ENCODE measurements at places on chromosomes 12 and 14.

DNA sequence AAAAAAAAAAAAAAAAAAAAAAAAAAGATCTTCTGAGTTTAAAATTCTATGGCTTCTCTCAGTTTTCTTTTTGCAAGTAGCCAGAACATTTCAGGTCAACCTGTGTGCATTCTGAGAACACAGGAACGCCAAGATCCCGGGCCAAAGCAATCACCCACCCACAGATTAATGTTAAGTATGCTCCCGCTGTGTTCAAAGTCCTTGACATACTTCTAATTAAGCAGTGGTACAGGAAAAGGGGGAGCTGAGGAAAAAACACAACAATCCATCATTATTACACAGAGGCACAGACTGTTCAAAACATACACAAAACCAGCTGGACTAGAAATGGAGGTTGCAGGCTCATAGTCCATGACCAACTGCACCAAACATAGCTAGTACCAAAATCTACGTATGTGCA is 2.8 kb downstream of the FBXO21 start:
- no peak for DNase-seq

DNA sequence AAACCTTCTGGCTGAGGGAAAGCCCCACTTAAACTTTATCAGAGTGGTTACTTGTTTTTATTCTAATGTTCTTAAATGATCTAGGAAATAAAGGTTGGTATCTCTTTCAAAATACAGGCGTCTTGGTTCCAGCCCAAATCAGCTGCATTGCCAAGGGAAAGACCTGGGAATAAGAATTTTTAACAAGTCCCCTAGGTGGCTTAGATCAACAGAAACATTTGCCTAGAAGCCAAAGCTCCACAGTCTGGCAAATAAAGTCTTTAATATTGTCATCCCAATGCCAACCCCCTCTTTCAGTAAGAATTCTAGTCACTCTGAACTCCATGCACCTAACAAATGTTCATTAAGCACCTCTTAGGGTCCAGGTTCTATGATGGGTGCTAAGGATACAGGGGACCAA is 66.8 kb downstream of the ARL6IP4 start:
- no peak for DNase-seq

GRCh38 chr14:58291646-58292045 is 6.7 kb upstream of the ARID4A start:
- no peak for DNase-seq

GRCh38 chr14:105486974-105487448 is 325 bp downstream of the CRIP1 start:
- DNase-seq = no peak

DNA sequence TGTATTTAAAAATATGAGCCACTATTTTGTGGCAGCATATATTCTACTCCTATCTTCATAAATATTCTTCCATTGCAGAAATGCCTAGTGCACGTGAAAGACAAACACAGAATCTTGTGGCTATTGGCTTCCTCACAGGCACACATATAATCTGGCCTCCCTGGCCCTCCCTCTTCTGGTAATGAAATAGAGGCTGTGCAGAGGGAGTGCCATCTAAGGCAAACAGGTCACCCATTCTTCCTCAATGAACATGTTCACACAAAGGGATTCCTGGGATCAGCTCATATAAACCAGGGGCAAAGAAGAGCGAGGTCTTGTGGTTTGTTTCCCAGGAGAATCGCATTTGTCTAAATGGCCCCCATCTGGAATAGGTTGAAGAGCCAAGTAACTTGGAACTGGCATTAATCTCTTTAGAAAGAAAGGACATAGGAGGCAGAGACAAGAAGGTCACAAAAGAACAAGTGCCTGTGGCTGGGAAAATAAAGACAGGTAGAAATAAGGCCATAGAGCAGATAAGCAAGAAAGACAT is 171.6 kb upstream of the PTPRQ start:
- no peak for DNase-seq

DNA sequence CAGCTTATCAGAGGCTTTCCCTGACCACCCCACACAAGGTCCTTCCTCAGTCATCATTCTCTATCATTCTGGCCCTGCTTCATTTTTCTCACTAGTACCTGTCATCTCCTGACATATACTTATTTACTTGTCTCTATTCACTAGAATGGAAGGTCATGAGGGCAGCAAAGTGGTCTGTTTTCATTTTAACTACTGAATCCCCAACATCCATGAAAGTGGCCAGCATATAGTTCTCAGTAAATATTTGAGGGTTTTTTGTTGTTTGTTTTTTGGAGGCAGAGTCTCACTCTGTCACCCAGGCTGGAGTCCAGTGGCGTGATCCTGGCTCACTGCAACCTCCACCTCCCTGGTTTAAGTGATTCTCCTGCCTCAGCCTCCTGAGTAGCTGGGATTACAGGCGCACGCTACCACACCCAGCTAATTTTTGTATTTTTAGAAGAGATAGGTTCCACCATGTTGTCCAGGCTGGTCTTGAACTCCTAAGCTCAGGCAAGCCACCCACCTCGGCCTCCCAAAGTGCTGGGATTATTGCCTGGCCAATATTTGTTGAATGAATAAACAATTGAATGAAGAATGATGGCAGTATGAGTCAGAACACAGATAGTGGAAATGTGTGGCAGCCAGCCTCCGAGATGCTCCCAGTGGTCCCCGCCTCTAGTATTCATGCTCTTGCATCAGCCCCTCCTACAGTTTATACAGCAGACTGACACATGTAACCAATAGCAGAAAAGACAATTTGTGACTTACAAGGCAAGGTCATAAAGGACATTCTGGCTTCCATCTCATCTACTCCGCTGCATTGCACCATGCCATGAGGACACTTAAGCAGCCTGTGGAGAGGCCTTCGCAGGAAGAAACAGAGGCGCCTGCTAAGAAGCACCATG is 7.0 kb upstream of the ANO6 start:
- DNase-seq = no peak

DNA sequence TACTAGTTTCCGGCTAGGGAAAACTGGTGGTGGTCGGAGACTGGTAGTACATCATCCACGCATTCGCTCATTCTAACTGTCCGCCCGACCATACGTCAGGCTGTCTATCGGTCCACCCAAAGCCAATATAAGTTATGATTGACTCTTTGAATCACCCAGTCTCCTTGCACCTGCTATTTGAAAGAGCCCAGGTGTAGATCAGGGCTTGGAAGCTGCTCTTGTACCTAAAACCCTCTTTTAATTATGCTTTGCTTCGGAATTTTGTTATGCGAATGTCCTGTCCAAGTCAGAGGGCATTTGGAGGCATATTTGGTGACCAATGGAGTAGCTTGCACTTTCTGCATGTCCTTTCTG is 5.7 kb upstream of the NKX2-1 start:
- DNase-seq = no peak

DNA sequence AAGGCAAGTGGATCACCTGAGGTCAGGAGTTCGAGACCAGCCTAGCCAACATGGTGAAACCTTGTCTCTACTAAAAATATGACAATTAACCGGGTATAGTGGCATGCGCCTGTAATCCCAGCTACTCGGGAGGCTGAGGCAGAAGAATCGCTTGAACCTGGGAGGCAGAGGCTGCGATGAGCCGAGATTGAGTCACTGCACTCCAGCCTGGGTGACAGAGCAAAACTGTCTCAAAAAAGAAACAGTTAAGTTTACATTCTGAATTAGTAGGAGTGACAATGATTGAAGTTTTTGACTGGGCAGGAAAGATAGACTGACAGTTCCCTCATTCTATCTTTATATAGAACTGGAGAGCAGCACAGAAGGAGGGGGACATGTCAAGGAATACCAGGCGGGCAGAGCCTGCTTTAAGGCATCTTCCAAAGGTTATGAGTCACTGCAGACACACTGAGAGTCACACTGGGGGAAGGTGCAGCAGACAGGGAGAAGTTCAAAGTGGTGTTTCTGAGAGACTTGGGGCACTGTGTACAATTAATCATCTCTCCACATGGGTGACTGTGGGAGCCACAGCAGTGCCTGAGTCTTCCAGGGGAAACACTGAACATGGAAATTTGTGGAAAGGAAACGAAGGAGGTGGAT is 42.8 kb upstream of the RNASE3 start:
- DNase-seq = no peak

DNA sequence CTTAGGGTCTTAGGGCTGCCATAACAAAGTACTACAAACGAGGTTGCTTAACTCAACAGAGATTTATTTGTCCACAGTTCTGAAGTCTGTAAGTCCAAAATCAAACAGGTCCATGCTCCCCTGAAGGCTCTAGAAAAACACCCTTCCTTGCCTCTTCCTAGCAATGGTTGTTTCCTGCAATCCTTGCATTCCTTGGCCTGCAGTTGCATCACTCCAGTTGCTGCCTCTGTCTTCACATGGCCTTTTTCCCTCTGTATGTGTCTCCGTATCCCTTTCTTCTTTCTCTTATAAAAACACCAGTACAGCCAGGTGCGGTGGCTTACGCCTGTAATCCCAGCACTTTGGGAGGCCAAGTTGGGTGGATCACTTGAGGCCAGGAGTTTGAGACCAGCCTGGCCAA is 17.4 kb downstream of the KCNMB4 start:
- DNase-seq = no peak

DNA sequence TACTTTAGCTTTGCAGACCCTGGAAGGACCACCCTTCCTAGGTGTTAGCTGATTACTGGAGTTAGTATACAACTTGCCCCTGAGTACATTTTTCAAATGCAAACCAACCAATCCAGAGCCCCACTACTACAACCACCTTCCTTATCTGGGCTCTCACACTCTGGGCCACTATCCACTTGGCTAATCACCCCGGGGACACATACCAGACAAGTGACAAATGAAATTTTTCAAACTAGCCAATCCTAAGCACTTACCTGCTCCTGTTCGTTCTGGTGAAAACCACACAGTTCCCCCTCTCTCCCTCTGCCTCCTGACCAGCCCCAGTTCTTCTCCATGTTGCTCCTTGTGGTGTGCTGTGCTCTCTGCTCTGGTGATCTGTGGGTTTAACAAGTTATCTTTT is 140.4 kb downstream of the CNTN1 start:
- no peak for DNase-seq

- DNase-seq = no peak
These were observed 258.1 kb downstream of the PCNX1 start for GRCh38 chr14:71165121-71166031.

- DNase-seq = no peak
These were observed 33.3 kb upstream of the GPR68 start for GRCh38 chr14:91277546-91278382.

- no peak for DNase-seq
These were observed 275.3 kb downstream of the CCER1 start for GRCh38 chr12:90679674-90680073.

- DNase-seq = peak; percentile 35
These were observed at the start of the genes AMIGO2 and PCED1B for GRCh38 chr12:47079468-47079980. Gene AMIGO2, minus strand, starts transcription at chr12:47079959. Its CDS starts 957 bp downstream, at chr12:47079002. Gene PCED1B, plus strand, starts transcription at chr12:47079621. Its CDS starts 155,443 bp downstream, at chr12:47235064.

DNA sequence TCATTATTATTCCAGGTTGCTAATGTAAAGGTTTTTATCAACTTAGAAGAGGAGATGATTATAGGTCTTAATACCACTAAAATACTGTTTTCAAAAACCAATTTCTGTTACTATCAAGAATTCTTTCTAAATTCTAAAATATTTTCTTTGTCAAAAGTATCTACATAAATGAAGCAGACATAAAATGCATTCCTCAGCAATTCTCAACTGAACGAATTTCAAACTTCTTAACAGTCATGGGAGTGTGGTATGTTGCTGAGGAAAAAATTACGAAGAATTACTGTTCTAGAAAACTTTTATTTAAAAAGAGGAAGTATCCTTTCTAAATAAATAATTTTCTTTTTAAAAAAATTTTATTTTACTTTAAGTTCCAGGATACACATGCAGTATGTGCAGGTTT is 146.4 kb downstream of the SLC2A13 start:
- DNase-seq = no peak

DNA sequence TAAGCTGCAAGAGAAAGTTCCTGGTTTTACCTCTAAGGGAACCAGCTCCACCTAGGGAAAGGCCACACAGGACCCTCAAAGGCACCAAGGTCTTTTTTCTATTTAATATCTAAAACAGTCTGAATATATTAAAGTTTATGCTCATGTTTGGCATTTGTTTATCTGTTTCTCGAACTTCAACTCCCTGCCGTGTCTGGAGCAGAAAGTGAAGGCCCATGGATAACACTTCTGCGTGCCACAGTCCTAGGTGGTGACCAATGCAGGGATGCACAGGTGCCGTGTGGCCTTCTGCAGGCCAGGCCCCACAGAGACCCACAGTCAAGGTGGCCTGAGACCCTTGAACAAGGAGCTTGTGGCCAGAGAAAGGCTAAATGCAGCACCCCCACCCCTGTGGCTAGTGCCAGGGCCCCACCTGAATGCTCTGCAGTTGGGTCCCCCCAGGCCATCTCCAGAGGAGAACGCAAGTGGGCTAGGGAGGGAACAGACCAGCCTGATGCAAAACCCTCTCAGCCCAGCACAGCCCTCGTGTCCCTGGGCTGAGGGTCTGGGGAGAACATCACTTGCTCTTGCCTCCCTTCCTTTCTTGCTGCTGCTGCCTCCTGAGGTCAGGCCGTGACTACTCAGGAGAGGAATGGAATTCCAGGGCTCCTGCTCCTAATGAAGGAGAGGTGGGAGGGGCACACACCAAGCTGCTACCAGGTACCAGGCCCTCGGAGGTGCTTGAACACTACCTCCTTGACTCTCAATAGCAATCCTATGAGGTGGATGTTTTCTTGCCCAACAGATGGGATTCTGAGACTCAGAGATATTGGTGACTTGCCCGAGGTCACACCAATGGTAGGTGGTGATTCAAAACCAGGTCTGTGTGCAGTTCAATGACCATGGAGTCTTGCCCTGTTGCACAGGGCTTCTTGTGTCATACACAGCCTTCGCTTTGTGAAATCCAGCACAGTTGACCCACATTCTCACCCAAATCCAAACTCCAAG is 45.4 kb downstream of the PSMA6 start:
- no peak for DNase-seq

- DNase-seq = no peak
These were observed 193.3 kb downstream of the PHLDA1 start for GRCh38 chr12:75838309-75838708.

DNA sequence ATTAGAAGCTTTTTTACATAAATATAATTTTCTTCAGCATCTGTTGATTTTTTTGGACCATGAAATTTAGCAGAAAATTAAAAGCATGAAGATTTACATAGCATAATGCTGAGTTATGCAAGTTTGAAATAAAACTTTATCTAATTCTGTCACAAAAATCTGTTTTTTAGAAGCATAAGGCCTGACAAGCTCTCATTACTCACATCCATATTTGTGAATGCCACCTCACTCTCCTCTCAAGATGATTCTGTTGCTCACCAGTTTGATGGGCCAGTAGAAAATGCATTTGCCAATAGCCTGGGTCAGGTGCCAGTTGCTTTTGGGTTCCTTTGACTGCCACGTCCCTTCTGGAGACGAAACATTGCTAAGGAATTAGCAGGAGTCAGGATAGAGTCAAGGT is 181.5 kb upstream of the ATP2B1 start:
- DNase-seq = no peak

GRCh38 chr12:132029503-132030300 is 80.0 kb downstream of the EP400 start:
- DNase-seq = no peak

- no peak for DNase-seq
These were observed 364.1 kb upstream of the KITLG start for GRCh38 chr12:88944397-88944796.

DNA sequence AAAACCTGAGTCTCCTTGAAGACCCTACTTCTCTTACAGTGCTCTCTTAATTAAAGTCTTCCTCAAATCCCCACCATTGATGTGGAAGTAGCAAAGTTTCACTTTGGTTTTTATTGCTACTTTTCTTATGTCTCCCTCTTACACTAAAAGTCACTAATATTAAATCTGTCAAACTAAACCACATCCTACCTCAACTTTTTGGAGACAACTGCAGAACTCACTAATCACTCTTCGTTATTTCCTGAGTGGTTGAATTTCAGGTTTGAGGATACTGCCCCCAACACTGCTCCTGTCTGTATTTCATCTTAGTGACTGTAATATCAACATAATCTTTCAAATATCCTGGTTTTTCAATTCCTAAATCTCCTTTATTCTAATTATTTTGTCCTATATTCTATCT is 213.0 kb upstream of the PDE3A start:
- DNase-seq = no peak

- DNase-seq = no peak
These were observed 31.4 kb upstream of the ETV6 start for GRCh38 chr12:11618046-11618445.
